ENCODE measurements at places on chromosomes 6 and 20.

DNA sequence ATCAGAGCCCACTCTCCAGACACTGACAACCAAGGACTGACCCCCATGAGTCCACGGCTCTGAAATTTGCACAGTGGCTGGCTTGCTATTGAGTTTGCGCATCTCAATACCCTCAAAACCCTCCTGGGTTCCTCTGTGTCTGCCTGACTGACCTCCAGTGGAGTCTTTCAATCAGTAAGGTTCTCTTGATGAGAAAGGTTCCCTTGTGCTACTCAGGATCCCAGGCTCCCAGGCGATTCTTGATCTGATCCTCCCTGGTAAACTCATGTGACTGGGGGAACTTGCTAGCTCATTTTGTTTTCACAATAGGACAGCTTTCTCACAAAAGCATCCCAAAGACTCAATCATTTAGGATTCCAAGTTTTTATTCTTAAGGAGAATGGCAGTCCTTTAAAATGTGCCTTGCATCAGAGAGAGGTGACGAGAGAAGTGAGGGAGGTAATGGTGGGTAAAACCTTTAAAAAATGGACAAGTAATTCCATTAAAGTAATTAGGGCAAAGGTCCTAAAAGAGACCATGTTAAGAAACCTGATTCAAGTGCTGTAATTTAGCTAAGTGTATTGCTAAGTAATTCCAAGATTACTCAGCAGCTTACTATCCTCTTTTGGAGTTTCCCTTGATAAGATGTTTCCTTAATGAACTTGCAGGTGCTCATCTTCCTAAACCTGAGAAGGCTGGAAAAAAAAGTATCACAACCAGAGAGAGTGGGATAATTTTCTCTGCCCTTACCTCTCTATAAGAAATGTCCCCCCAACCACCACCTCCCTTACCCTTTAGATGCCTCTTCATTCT, 304.7 kb upstream of the SGK1 start:
- DNase-seq: no peak

DNA sequence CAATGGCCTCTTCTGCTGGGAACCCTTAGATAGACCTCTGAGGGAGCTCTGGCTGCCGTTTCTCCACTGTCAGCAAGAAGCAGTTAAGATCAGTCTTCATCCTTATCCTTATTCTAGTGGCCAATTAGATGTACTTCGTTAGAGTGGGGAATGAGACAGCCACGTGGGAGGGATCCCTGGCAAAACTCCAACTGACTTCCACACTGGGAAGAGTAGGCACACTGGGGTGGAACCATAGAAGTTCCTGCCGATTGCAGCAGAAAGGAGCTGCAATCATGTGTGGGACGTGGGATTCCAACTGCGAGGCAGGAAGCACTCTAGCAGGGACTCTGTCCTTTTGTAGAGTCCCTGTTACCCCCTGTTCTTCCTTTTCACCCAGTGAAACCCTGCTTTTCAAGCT, 226.3 kb upstream of the RGS17 start:
- no peak for DNase-seq

GRCh38 chr20:34549291-34549928, 9.1 kb upstream of the MAP1LC3A start:
- DNase-seq: no peak

DNA sequence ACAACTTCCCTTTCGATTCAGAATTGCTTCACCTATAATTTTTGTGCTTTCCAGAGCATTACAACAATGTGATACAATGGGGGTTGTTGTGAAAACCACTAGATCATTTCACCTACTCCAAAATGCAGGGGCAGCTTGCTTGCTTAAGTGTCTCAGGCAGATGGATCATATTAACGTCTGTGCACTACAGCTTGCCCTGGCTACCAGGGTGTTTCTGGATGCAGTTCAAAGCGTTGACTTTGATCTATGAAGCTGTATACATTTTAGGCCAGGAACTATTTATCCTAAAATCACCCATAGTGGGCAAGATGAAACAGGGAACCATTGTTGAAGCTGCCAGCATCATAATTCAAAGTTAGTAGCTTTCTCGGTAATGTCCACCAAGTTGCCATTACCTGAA, 339.5 kb upstream of the HSF2 start:
- DNase-seq: no peak

DNA sequence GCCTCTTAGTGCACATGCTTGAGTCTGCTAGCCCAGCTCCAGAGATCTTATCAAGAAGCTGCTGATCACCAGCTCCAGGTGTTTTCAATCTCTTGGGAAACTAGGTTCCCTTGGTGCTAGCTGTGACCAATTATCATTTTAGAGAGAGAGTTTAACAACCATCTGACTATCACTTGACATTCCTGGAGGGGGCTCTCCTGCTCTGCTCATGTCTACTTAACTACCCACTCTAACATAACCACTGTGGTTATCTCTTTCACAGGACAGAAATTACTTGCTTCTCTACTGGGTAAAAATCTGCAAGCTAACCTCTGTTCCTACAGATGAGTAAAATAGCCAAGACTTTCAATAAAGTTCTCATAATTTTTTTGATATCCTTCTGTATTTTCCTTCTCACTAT, 823.4 kb upstream of the GJE1 start:
- DNase-seq: no peak

Data from activated T-cell treated with anti-CD3 and anti-CD28 coated beads, Interleukin-2, amount 50 U/mL, for 48 hours (primary cell).